ENCODE measurements at places on chromosomes 13 and 19. TPM values are rescaled to one million over a fixed set of nuclear protein-coding genes. Genes with fewer than 3 reads are reported as not detected.

The CEACAM5 gene
- total RNA-seq, result 0.31 TPM

The SELENOV gene
- total RNA-seq, result not detected

The IGLON5 gene
- total RNA-seq, result not detected

The KLK12 gene
- total RNA-seq, result 0.54 TPM

The ARHGEF18 gene
- total RNA-seq, result 45.2 TPM

The KLF1 gene
- total RNA-seq, result not detected

The NLRP4 gene
- not detected for total RNA-seq

GRCh38 chr13:37481885-37482227 is 116.7 kb downstream of the POSTN start:
- no peak for ATAC-seq

GRCh38 chr19:30870876-30871275 is 478.4 kb downstream of the TSHZ3 start:
- no peak for ATAC-seq

DNA sequence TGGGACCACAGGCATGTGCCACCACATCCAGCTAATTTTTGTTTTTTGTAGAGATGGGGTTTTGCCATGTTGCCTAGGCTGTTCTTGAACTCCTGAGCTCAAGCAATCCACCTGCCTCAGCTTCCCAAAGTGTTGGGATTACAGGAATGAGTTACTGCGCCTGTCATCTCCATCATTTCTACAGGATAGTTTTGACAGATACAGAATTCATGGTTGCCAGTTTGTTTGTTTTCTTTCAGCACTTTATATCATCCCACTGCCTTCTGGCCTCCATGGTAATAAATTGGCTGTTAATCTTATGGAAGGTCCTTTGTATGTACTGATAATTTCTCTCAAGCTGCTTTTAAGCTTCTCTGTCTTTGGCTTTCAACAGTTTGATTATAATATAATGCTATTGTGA is 165.2 kb downstream of the RNF17 start:
- no peak for ATAC-seq

DNA sequence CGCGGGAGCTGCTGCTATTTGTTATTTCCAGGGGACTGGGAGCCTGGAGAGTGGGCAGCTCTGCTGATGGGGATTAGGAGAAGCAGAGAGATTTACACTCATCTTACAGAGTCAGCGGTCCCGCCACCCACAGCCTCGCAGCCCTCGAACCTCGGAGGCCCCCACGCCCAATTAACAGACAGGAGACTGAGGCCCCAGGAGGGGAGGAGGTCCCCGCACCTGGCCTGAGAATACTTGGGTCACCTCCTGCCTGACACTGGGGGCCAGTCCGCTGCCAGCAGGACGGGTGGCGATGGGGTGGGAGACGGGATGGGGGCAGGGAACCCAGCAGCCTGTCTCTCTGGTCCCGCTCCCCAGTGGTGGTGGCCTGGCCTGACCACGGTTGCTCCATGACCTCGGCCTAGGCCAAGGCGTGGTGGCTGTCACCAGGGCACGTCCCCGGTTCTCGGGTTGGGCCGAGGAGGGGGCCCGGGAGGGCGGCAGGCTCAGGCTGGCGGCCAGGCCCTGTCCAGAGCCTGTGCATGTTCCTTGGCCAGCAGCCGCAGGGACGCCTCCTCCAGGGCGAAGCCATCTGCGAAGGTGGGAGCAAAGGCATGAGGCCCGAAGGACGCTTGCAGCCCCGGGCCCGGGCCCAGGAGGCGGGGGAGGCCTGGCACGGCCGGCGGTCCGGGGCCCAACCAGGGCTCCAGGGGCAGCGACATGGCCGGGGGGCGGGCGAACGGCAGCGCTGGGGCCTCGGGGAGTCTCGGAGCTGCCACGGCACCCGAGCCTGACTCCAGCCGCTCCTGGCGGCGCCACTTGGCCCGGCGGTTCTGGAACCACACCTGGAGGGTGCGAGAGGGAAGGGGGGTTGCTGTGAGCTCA is 1.7 kb downstream of the RAX2 start:
- peak; percentile 13 for ATAC-seq

GRCh38 chr19:47436712-47437401 is 17.5 kb upstream of the MEIS3 start:
- ATAC-seq, result peak; percentile 87

DNA sequence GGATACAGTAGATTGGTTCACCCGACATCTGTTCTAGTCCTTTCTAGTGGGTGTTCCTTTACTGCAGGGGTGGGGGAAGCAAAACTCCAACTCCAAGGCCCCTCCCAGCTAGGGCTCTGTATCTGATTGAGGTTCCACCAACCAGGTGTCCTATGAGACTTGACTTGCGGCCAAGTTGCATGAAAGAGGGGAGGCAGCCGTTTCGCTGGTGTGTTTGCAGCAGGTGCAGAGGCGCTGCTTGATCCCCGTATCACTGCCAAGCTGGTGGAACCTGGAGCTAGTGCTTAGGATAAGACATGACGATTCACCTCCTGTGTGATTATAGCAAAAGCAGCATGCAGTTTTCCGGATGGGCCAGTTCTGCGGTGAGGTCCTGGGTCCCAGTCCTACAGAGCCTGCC is 338.2 kb downstream of the UQCRFS1 start:
- no peak for ATAC-seq

DNA sequence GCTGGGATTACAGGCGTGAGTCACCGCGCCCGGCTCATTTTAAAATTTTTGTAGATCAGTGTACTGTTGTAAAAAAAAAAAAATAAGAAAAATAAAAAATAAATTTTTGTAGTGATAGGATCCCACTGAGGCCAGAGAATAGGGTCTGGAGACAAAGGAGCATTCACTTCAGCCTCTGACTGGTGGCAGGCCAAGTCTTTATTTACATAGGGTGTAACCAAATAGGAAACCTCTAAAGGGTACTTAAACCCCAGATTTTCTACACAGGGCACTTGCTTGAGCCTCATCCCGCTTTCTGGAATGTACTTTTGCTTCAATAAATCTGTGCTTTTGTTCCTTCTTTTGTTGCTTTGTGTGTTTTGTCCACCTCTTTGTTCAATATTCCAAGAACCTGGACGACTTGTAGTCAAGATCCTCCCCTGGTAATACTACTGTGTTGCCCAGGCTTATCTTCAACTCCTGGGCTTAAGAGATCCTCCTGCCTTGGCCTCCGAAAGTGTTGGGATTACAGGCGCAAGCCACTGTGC is 2.1 kb upstream of the PDCD2L start:
- ATAC-seq, result no peak

DNA sequence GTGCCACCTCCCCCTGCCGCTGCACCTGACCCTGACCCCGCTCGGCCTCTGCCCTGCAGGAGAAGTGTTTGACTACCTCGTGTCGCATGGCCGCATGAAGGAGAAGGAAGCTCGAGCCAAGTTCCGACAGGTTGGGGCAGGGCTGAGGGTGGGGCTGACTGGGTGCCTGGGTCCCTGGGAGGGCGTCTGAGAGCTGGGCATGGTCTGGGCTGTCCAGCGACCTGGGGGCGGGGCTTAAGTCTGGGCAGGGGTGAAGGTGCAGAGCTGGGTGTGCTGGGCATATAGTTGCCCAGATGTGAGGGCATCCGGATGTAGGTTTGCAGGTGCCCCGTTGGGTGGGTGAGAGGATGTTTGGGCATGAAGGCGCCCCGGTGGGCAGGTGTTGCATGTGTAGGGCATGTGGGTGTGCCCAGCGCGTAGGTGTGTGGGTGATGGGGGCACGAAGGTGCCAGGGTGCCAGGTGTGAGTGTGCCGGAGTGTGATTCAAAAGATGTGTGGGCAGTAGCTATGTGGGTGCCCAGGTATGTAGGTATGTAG is 13.8 kb downstream of the MARK4 start:
- ATAC-seq, result no peak

DNA sequence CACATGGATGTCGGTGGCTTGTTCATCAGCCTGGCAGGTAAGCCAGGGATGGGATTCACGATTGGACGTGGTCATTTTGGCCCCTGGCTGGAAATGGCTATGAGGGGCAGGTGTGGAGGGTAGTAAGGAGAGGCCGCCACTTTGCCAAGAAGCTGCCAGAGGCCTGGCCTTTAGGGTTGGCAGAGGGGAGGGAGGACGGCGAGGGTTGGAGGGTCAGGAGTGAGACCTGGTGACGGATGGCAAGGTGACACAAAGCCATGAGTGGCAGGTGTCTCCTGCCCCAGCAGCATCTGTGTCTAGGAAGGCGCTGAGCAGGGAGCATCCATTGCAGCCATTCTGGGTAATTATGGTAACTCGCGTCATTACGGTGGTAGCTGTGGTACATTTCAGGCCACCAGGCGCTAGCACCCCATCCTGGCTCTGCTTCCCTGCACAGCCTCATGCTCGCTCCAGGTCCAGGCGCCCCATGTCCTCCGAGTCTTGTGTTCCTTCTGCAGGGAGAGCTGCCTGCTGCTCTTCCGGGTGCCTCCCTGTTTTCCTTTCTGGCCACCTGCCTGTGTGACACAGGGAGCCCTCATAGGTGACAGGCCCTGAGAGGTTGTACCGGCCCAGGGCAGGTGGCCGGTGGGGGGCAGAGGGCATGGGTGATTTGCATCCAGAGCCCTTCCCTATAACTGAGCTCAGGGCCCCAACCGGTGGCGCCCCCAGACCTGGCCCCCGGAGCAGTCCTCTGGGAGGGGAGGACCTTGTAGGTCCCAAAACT is 4.2 kb downstream of the SSBP4 start:
- ATAC-seq, result no peak

- ATAC-seq, result no peak
Observed at GRCh38 chr19:18519962-18520847, 1.7 kb downstream of the ELL start.

- no peak for ATAC-seq
Observed at GRCh38 chr19:4018775-4019504, 11.4 kb downstream of the PIAS4 start.

DNA sequence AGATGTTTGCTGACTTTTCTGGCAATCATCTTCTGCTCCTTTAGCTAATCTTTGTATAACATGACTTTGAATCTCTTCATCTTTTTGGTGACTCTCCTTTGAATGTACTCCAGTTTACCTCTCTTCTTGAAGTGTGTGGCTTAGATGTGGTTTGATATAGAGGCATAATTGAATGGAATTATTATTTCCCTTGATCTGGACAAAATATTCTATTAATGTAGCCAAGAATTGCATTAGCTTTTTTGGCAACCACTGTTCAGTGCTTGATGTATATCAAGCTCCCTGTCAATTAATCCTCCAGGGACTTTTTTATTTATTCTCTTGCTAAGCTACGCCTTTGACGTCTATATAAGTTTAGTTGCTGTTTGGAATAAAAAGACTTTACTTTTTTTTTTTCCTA is 490.8 kb downstream of the PCDH20 start:
- ATAC-seq, result no peak

GRCh38 chr19:33062902-33063301 is 1.8 kb downstream of the RHPN2 start:
- no peak for ATAC-seq

- no peak for ATAC-seq
Observed at GRCh38 chr19:52248241-52248640, 21.1 kb upstream of the ZNF766 start.

DNA sequence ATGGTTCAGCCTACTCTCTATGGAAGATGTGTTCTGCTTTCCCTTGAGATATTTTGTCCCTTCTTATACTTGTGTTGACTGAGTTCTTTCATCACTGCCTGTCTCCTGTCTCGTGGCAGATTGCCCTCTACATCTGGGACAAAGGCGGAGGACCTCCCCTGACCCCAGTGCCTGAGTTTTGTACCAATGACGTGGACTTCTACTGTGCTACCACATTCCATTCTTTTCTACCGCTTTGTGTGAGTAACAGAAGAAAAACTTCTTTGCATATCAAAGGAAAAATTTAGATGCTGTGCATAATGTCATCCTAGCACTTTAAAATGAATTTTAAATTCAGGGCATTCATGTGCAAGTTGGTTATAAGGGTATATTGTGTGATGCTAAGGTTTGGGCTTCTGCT is 74.6 kb downstream of the B3GLCT start:
- no peak for ATAC-seq

DNA sequence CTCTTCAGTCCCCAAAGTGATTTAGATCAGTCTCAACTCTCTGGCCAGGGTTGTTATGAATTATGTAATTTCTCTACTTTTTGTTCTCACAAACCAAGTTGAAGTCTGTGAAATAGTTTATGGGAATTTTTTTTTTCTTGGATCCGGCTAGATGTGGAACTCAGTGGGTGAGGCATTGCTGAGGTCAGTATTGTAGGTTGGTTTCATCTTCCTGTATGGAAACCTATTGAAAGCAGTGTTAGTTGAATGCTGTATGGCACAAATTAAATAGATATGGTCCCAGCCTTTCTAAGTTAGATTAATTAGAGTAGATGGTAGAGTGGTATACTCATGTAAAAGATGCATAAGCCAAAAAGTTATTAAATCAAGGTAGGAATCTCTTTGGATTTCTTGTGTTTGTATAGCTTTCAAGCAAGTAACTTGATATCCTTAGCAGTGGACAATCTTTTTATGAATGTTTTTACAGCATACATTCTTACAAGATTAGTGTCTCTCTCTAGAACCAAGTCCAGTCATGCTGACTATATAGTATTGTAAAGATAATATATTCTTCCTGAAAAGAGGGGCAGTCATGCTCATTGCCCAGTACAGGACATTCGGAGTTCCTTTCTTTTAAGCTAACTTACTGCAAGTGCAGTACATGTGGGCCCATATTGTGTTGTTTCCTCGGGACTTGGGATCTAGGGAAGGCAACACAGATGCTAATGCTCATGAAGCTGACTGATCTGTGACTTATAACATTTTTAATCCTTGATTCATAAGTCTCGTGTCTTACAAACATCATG is 2541.1 kb downstream of the PCDH9 start:
- no peak for ATAC-seq

GRCh38 chr13:25171517-25172302 is at the start of gene AMER2:
Gene AMER2 (minus strand): TSS chr13:25172288. CDS start chr13:25171619, 669 bp downstream.
- ATAC-seq, result no peak

DNA sequence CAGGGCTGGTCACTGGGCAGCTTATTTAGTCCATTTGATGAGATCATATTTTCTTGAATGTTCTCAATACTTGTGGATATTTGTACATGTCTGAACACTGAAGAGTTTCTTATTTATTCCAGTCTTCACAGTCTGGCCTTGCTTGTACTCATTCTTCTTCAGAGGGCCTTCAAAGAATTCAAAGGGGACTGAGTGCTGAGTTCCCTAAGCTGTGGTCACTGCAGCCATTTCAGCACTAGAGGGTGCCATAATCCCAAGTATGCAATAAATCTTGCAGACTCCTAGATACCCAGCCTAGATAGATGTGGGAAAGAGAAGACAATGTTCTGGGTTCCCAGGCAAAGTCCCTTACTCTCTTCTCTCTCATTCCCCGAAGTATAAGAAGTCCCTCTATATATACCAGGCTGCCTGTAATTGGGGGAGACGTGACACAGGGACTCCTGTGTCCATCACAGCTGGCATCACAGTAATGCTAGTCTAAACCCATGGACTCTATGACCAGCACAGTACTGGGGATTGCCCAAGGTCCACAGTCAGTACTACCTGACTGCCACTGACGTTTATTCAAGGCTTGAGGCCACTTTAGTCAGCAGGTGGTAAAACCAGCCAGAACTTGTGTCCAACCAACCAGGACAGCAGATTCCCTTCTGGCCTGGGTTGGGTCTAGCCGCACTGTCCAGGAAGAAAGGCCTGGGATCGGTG is 8.9 kb upstream of the VN1R1 start:
- ATAC-seq, result no peak

GRCh38 chr13:111317571-111318345 is 2.7 kb upstream of the TEX29 start:
- no peak for ATAC-seq

Measured in gastroesophageal sphincter (tissue), 4 donors.